ENCODE measurements at places on chromosomes 12 and 14.

DNA sequence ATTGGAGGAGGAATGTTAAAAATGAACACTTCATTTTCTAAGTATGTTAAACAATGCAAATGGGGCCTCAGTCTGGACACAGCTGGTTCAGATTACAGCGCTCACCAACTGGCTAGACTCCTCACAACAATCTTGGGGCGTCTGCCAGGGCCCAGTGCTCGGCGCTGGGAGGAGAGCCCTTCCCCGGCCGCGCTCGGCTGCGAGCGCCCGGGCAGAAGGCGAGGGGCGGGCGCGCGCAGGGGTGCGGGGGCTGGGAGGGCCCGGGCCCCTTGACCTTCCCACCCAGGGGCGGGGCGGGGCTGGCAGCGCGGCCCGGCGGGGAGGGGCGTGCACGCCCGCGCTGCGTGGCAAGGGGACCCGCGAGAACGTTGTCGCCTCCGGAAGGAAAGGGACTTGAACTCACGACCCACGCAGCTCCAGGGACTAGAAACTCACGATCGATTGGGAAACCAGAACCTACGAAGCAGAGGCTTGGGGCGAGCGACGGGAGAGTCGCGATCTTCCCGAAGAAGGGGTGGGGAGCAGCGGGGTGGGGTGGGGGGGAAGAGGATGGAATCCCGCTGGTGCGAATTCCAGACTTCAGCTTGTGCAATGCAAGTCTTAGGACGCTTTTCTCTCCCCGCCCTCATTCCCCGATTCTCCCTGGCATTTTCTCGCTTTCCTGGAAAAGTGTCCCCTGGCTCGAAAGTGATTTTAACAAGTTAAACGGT, at the start of gene FBLN5:
FBLN5 (minus strand) TSS at position 220 of the 710 bp plus-strand sequence. CDS start 465 bp downstream, outside the sequence.
- DNase-seq, result no peak

GRCh38 chr12:50088577-50089335, 3.6 kb downstream of the SMARCD1 start:
- DNase-seq, result no peak

GRCh38 chr14:21227981-21228380, 41.3 kb downstream of the HNRNPC start:
- DNase-seq, result no peak

DNA sequence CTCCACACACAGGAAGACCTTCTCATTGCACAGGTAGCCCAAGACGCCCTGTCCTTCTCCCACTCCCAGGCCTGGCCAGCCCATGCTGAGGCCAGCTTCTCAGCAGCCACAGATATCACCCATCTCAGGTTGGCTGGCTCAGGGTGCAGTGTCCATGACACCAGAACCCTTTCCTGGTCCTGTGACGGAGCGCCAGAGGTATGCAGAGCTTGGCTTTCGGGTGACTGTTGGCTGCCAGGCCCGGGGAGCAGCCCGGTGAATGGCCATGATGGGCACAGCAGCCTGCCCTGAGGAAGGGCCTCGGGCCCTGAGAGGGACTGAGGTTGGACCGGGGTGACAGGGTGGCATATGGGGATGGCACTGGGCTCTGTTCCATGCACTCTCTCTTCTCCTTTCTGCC, 173.4 kb downstream of the TSPAN9 start:
- no peak for DNase-seq

DNA sequence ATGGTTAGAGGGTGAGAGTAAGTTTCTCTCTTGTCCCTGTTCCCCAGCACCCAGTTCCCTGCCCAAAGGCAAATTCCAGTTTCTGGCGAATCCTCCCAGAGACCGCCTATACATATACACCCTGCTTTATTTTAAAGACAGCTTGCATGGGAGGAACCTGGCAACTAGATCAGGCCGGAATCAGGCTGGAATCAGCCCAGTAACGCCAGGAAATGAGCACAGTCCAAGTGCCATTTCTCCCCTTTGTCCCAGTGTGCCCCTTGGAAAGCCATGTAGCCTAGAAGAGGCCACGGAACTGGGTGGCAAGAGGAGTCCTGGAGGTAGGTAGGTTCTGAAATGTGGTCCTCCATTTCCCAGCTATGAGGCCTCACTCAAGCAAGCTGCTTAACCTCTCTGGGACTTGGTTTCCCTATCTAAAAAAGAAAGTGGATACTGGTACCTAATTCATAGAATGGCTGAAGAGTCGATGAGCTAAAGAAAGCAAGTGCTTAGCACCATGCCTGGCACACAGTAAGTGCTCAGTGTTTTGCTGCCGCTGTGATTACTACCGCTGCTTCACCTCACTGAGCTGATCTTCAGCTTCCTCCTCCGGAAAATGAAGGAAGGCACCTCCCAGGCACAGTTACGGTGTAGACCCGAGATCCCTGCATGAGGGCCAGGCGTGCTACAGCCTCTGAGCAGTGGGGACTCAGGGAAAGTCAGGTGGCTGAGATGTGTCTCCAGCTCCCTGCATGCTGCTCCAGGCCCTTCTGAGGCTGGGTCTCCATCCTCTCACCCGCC, 36.4 kb downstream of the PITPNM2 start:
- DNase-seq, result no peak

- no peak for DNase-seq
Observed at GRCh38 chr12:6336889-6337853, 4.7 kb downstream of the TNFRSF1A start.

- DNase-seq, result no peak
Observed at GRCh38 chr12:42143452-42144157, 1.1 kb downstream of the GXYLT1 start.

DNA sequence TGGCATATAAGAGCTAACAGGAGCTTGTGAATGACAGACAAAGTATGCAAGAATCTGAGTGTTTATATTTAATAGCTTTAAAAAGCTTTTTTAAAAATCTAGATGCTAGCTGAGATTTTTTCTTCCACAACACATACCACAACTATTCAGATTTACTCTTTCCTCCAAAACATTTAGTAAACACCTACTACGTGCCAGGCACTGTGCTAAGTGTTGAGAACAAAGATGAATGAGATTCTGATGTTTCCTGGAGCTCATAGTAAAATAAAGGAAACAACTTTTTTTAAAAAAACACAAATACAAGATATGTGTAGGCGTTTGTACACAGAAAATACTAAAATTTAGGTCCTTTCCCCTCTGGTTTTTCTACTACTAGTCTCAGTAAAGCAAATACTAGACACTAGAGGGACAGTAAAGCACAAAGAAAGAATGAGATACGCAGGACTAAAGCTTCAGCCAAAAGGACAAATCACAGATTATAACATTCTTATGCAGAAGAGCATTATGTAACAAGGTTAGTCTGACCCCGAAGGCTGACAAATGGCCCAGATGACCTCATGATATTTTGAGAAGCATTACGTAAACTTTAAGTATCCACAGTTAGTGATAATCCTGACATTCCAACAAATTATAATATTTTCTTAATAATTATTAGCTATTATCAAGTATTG, 78.6 kb upstream of the PAWR start:
- no peak for DNase-seq

- no peak for DNase-seq
Observed at GRCh38 chr12:93059288-93059687, 130.2 kb upstream of the EEA1 start.

DNA sequence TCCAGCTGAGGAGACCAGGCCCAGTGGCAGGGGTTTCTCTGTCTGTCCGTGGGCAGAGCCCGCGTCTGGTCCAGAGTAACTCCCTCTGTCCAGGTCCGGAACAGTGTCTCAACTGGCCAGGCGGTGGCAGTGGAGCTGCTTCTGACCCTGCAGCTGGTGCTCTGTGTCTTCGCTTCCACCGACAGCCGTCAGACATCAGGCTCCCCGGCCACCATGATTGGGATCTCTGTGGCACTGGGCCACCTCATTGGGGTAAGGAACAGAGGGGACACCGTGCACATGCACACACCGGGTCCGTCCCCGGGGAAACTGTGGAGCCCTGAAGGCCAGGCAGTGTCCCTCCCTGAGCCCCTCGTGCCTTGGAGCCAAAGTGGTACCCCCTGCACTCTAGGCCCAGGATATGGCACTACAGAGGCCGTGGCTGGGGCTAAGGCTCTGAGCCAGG, 1.5 kb downstream of the AQP6 start:
- DNase-seq, result peak; percentile 41

DNA sequence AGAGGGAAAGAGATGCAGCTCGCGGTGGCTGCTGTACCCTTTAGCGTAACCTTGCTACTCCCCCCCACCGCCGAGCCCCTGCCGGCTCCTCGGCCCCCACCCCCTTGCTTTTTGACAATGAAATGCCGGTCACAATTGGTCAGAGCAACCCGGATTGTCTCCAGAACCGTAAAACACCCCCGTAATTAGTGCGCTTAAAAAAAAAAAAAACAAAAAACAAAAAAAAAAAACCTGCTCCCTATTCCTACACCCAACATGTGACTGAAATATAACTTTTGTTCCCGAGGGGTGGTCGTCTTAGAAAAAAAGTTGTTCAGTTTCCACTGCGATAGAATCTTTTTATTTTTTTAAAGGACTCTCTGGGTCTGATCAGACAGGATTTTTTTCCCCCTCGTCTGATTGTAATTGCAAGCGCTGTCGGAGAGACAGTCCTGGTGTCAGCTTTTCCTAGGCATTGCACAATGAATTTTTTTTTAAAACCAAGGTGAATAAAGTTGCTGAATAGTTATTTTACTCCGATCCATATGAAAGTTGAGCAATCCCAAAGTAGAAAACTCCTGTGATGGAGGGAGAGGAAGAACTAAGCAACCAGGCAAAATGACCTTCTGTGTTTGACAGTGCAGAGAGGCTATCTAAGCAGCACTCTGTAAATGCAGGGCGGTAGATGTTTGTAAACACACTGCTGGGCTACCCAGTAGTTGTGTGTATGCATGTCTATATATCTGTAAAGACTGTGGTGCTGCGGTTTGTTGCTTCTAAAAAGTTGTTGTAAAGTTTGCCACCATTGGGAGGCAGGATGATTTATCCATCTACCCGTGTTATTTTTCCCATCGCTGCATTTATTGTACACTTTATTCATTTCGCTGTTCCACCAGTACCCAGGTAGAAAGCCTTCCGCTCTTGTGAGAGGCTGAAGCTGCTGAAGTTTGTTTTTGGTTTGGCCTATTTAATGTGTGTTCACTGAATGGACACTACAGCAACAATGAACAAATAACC, 1.1 kb downstream of the ETV6 start:
- no peak for DNase-seq

- peak; percentile 1 for DNase-seq
Observed at GRCh38 chr12:80472911-80473500, 29.0 kb downstream of the PTPRQ start.

DNA sequence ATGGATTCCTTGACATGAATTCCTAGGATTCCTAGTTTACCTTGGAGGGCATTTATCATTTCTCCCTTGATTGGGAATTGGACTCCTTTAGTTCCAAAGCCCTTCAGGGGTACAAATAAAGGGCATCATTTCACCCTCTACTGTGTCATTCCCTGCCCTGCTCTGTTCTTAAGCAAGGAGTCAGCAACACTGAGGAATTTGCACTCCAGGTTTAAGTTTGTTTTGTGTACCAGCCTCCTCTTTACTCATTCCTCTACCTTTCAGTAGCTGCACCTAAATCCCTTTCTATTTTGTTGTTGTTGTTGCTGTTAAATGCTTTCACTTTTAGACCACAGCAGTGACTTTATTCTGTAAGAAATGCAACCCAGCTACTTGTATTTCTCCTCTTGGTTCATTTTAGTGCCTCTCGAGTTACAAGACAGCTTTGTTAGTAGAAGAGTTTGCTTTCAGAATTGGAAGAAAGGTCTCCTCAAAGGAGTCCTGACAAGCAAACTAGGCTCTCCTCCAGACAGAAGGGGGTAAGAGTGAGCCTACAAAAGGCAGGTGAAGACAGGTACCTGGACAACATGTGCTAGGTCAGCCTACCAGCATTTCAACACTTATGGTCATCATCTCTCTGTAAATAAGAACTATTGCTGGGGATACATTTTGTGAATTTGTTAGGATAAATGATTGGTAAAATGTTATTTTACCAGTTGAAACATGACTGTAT, 90.0 kb downstream of the RMST start:
- no peak for DNase-seq

DNA sequence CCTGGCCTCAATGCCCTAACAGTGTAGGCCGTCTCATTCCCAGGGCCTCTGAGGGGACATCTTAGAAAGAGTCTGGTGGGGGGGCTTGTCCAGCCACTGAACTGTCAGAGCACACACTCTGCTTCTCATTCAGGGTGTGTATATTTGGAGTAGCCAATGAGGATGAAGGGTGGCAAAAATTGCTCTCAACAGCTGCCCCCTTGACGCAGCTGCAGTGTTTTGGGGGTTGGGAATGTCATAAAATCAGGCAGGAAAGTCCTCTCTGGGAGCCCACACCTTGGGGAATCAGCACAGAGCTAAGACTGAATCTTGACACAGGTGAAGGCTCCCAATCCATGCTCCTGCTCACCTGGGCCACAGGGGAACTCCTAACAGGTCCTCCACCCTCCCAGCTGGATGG, 1.5 kb downstream of the RASAL1 start:
- no peak for DNase-seq

DNA sequence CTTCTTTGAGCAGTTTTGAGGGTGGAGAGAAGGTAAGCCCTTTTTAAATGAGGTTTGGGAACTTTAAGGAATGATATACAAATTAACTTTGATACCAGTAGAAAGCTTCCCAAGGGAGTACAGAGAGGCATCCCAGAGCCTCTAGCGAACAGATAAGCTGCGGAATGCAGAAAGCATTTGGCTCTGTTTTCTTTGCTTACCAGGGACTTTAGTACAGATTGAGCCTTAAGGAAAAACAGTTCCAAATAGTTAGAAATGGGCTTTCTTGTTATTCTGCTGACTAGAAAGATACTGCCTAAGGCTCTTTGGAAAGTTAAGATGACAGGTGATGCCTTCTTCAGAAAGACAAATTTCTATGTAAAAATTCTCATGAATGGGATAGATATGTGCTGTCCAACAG, 261.7 kb upstream of the FOXN3 start:
- no peak for DNase-seq

GRCh38 chr14:100787659-100788058, 38.3 kb upstream of the MEG3 start:
- no peak for DNase-seq

DNA sequence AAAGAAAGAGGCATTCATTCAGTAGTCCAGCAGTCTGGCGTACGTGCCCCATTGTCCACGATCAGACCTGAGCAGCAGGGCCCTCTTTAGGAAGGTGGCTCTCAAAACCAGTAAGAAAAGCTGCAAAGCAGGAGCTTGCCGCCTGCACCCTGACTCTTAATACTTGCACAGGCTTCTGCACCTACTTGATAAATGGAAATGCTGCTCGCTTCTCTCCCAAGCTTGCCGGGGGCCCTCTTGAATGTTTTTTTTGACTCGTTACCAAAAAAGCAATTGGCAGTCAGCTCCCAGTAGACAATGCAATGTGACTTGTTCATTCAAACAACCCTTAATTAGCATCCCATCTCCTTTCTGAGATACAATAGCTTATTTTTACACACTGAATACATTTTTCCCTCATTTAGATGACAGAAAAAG, 27.2 kb upstream of the PTPRB start:
- DNase-seq, result no peak

DNA sequence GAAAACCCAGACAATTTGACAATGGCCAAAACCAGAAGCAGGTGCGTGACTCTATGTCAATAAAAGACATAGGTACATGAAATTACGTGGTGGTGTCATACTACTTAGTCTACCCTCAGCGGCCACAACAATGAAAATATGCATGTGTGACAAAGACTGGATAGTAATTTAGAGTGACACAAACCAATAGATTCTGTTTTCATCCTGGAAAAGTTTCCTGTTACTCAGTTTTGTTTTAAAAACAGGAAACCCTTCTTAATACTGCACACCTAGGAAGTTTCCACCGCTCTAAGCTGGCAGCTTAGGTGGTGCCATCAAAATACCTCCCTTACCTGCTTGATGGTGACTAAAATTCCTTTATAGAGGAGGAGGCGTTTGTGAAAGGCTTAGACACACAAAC, 15.1 kb downstream of the POU6F1 start:
- DNase-seq, result no peak

GRCh38 chr12:125289970-125290369, 224.7 kb downstream of the AACS start:
- no peak for DNase-seq

- DNase-seq, result no peak
Observed at GRCh38 chr12:56288705-56289387, 11.3 kb downstream of the CS start.
